GM23338 (cell line): ENCODE measurements at places on chromosomes 3 and 15. TPM values are rescaled to one million over a fixed set of nuclear protein-coding genes. Genes with fewer than 3 reads are reported as not detected.
A peak's percentile ranks its signal among the peaks of the same experiment; 100 is the strongest.

GRCh38 chr3:27147215-27147614, 222.0 kb downstream of the NEK10 start:
- no peak overlapping the region for H3K4me3 ChIP-seq
- H3K27me3 ChIP-seq: no peaks in the 10 kb centered on the region
- no peaks in the 10 kb centered on the region for H3K36me3 ChIP-seq

- H3K36me3 ChIP-seq: no peaks in the 10 kb centered on the region
- H3K27ac ChIP-seq: no peak overlapping the region
- peaks cover 21% of the 10 kb centered on the region for H3K27me3 ChIP-seq
- peak; percentile 51 for DNase-seq
Measured at GRCh38 chr3:50154476-50154839, 666 bp upstream of the SEMA3F start.

- H3K27ac ChIP-seq: no peak overlapping the region
- no peaks in the 10 kb centered on the region; the same call in none of the 2 replicates for H3K36me3 ChIP-seq
- DNase-seq: no peak
- H3K4me1 ChIP-seq: no peaks in the 10 kb centered on the region
- no peak overlapping the region for H3K4me3 ChIP-seq
Measured at GRCh38 chr3:147130461-147130860, 275.9 kb downstream of the ZIC4 start.

GRCh38 chr3:145815707-145816413, 345.1 kb downstream of the PLOD2 start:
- H3K27me3 ChIP-seq: no peaks in the 10 kb centered on the region
- H3K27ac ChIP-seq: peak overlapping the region; percentile 70
- no peaks in the 10 kb centered on the region for H3K36me3 ChIP-seq
- peak; percentile 80 for DNase-seq
- H3K4me1 ChIP-seq: peaks cover 14% of the 10 kb centered on the region; the same call in 1 of the 2 replicates
- 0 out of 2 replicates have a peak overlapping the region, but pooled peaks have one; percentile 8 for H3K4me3 ChIP-seq

DNA sequence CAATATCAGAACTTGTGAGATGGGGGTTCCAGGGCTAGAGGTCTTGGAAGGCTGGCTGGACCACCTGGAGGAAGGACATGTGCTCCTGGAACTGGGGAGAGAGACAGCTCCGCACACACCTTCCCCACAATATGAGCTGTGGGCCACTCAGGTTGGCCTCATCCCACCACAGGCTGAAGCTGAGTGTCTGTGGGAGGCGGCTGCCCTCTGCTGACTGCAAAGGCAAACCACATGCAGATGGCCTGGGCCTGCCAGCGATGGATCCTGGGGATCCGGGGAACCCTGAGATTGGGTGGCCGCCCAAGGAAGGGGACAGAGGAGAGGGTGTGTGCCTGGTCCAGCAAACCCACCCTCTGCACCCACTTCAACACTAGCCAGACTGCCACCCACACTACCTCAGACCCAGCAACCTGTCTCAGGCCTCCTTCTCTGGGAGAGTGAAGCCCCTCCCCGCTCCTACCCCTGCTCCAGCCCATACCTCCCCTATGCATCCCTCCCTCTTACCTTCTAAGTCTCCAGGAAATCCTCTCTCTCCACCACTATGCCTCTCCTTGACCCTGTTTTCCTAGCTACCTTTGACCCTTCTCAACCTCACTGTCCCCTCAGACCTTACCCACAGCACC, 44.8 kb downstream of the CYP11A1 start:
- H3K4me3 ChIP-seq: no peak overlapping the region
- no peaks in the 10 kb centered on the region for H3K27me3 ChIP-seq

DNA sequence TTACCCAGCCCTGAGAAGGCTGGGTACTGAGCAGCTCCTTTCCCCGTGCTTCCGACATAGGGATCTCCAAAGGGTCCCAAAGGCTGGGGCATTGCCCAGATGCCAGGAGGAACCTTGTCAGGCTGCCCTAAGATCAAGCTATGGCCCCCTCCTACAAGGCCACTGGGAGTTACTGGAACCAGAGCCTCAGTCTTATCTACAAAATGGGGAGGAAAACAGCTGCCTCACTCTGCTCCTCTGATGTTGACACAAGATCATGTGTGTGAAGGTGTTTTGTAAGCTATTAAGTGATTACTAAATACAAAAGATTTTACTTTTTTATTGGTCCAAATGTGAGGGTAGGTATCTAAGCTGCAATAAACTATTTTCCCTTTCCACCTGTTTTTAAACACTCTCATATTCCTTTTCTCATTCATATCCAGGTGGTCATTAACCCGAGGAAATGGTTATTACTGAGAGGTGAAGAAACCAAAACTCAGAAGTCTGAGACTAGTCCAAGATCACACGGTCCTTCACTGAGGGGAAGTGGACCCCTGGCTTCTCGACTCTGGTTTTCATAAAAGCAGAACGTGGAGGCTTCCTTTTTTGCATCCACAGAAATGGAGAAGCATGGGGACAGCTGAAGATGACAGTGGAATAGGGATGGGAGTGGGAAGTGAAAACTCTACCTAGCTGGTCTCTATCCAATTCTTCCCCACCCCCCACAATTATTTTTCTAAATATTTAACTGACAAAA, 1.7 kb downstream of the ARPIN start:
- peaks cover 12% of the 10 kb centered on the region for H3K27me3 ChIP-seq
- H3K4me3 ChIP-seq: no peak overlapping the region
- H3K4me1 ChIP-seq: peaks cover 8% of the 10 kb centered on the region

DNA sequence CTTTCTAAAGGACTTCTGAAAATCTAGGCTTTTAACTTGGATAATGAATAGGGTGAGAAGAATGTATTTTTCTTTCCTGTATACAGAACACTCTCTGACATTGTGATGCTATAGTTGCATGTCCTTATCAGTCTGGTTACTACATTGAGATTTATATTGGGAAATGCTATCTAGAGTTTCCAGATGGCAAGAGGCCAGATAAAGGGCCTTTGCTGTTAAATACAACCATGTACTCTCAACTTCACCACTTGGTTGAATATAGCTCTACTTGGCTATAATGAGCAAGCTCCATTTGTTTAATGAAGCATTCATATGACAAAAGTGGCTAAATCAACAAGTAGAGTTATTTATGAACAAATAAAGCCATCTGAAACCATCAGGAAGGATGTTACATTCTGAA, 91.0 kb downstream of the IGSF11 start:
- no peak overlapping the region for H3K4me3 ChIP-seq
- H3K4me1 ChIP-seq: no peaks in the 10 kb centered on the region
- H3K27me3 ChIP-seq: no peaks in the 10 kb centered on the region
- DNase-seq: no peak
- no peak overlapping the region for H3K27ac ChIP-seq

- no peak overlapping the region for H3K4me3 ChIP-seq
- DNase-seq: no peak
- peaks cover 18% of the 10 kb centered on the region for H3K4me1 ChIP-seq
- H3K36me3 ChIP-seq: no peaks in the 10 kb centered on the region
- H3K27me3 ChIP-seq: no peaks in the 10 kb centered on the region
Measured at GRCh38 chr3:71962561-71963240, 177.8 kb upstream of the PROK2 start.

GRCh38 chr15:89247446-89247845, 3.7 kb downstream of the FANCI start:
- H3K4me1 ChIP-seq: peaks cover 21% of the 10 kb centered on the region; the same call in 1 of the 2 replicates
- no peaks in the 10 kb centered on the region; the same call in 1 of the 2 replicates for H3K27me3 ChIP-seq
- H3K27ac ChIP-seq: no peak overlapping the region
- no peak for DNase-seq
- peaks cover 32% of the 10 kb centered on the region for H3K36me3 ChIP-seq

DNA sequence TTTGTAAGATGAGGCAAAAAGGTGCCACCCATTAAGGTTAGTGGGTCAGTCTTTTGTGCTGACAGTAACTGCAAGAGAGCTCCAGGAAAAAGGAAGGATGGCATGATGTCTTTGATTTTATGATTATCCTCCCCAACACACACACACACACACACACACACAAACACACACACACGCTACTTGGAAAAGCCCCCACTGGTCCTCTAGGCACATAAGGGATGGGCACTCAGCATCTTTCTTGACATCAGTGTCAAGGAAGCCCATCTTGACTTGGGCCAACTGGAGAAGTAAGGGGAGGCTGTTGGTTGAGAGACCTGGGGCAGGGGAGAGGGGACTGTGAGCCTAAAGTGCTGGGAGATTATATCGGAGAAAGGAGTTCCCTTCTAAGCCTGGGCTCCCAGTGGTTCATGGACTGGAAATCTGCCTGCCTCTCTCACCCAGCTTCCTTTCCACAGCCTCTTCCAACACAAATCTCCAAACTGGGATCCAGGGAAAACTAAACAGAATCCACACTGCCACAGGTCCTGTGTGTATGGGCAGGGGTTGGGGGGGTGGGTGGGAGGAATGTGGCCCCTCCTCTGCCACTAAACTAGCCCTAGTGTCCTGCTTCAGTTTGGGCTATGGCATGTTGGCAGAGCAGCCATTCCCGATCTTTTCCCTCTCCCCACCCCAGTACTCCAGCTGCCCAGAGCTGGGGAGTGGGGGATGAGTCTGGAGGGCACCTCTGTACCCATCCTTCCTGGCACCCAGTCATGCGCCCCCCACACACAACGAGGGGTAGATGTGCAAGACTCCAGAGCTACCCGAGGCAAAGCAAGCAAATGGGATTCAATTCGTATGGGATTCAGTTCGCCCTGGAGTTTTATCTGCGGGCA, 1.6 kb downstream of the AMOTL2 start:
- peaks cover 25% of the 10 kb centered on the region for H3K36me3 ChIP-seq
- peaks cover 34% of the 10 kb centered on the region for H3K4me1 ChIP-seq
- peak overlapping the region; percentile 99 for H3K27ac ChIP-seq
- H3K27me3 ChIP-seq: peaks cover 33% of the 10 kb centered on the region
- H3K4me3 ChIP-seq: peak overlapping the region; percentile 99

DNA sequence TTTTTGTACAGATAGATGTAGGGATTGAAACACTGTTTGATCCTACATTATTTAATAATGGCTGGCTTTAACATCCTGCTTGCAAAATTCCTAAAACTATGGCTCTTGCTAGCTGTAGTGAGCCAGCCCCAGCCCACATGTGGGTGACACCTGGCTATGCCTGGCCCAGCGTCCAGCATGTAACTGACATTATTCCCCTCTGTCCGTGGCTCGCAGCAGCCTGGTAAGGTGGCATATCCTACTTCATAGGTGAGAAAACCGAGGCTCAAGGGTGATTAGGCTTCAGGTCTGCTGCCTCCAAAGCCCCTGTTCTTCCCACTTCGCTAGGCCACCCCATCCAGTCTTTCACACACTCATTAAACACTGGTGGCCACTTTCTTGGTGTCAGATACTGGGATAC, 1.6 kb downstream of the CALML4 start:
- H3K4me1 ChIP-seq: peaks cover 45% of the 10 kb centered on the region
- H3K36me3 ChIP-seq: no peaks in the 10 kb centered on the region
- H3K4me3 ChIP-seq: no peak overlapping the region
- no peak for DNase-seq
- no peaks in the 10 kb centered on the region for H3K27me3 ChIP-seq
- H3K27ac ChIP-seq: no peak overlapping the region

DNA sequence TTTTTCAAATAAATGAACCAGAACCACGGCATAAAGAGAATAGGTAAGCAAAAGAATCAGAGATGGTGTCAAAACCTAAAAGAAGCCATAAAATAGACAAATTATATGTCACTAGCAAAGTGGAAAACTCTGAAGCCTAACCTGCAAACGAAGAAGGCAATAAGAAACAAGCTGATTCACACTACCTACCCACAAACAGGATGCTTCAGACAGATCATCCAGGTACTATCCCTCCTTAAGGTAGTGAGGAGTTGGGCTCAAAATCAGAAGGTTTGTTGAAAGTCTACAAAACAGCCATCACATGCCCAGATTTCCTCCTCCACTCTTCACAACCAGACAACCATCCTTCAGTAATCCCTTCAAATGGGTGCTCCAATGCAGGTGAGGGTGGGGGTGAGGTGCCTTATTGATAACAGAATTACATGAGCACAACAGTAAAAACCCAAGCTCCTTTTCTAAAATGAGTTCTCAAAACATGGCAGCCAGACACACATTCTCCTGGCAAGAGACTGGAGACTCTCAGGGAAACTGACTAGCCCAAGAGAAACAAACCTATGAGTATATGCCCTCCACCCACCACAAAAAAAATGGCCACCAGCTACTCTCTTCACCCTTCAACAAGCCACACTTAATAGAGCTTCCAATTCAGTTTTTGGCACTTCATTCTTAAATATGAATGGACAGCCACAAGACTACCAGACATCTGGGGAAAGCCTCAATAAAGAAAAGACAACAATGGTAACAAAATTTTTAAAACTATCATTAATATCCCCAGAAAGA, 6.4 kb downstream of the KPNA1 start:
- no peaks in the 10 kb centered on the region for H3K27me3 ChIP-seq
- peaks cover 51% of the 10 kb centered on the region for H3K4me1 ChIP-seq
- no peak overlapping the region for H3K4me3 ChIP-seq
- DNase-seq: no peak
- no peak overlapping the region; the same call in 1 of the 2 replicates for H3K27ac ChIP-seq
- no peaks in the 10 kb centered on the region for H3K36me3 ChIP-seq

DNA sequence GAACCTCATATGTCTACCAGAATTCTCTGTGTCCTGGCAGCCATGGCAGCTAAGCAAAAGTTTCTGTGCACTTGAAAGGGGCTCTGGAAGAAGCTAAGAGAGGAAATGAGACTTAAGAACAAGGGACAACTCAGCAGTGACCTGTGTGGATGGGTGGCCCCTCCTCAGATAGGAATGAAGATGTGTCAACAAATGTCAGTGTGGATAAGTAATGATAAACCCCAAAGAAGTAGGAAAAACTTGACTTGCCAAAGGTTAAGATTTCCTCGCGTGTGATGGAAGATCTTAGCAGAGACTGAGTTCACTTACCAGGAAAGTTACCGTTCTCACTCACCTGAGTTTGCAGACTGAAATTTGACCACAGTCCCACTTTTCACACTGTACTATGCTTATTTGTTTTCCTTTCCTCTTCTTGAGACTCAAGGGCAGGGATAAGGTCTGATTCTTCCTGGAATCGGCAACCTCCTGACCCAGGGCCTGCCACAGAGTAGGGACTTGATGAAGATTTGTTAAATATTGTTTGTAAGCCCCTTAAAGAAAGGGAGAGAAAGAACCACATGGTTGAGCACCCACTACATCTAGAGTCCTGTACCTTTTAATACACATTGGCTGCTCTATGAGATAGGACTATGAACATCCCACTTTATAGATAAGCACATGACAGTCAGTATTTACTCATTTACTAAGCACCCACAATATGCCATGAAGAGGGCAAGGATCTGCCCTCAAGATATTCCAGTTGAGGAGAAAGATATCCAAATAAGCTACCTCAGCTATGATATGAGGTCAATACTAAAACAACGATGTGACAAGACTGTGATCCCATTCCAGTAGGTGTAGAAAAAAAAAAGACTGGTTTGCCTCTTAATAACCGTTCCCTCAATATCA, 7.3 kb upstream of the HRH1 start:
- no peaks in the 10 kb centered on the region for H3K36me3 ChIP-seq
- no peak for DNase-seq
- H3K4me3 ChIP-seq: no peak overlapping the region
- H3K4me1 ChIP-seq: no peaks in the 10 kb centered on the region
- 0 out of 2 replicates have a peak, but pooled peaks cover 3% of the 10 kb centered on the region for H3K27me3 ChIP-seq
- no peak overlapping the region for H3K27ac ChIP-seq

The GPR27 gene
- 11.3 and 11.8 TPM in 2 replicates for total RNA-seq

The GOLIM4 gene
- total RNA-seq: 34.4 and 40.5 TPM in 2 replicates

The PROS1 gene
- total RNA-seq: 2.5 and 4.1 TPM in 2 replicates

The TGM5 gene
- total RNA-seq: not detected in 2 replicates

The FETUB gene
- total RNA-seq: not detected in 2 replicates

The FOXB1 gene
- 3.1 and 4.7 TPM in 2 replicates for total RNA-seq

The DUOXA2 gene
- not detected in 2 replicates for total RNA-seq
